Esophagus muscularis mucosa (tissue), 4 donors: ENCODE measurements at places on chromosomes 2 and 18. TPM values are rescaled to one million over a fixed set of nuclear protein-coding genes. Genes with fewer than 3 reads are reported as not detected.

The CLIP4 gene
- total RNA-seq = 83.1 TPM

The NT5C1B gene
- total RNA-seq = not detected

The CIB4 gene
- total RNA-seq = not detected

The DYNAP gene
- total RNA-seq = not detected

The PLGLB1 gene
- 0.66 TPM for total RNA-seq
